KBM-7 (cell line): ENCODE measurements at places on chromosomes 7 and 10.

- no peak for DNase-seq
Observed at GRCh38 chr7:150945171-150945852, 32.8 kb downstream of the KCNH2 start.

- no peak for DNase-seq
Observed at GRCh38 chr7:36310897-36311296, 78.8 kb upstream of the ANLN start.

GRCh38 chr7:156956727-156957126, 7.2 kb downstream of the NOM1 start:
- DNase-seq: no peak

DNA sequence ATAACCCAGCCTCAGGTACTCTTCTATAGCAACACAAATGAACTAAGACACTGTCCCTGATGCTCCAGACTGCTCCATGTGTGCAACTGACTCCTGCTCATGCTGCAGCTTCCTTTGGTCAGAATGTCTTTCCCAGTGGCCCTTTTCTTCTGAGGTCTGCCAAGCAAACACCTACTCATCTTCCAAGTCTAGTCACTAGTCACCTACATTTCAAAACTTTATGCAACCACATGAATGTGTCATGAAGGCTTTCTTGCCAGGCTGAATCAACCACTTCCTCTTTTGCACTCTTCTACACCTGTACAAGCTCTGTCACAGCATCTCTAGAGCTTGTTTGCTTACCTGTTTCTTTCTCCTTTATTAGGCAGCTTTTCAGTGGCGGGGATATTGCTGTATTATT, 75.8 kb downstream of the LSMEM1 start:
- peak; percentile 41 for DNase-seq

GRCh38 chr7:139763330-139763729, 14.5 kb downstream of the HIPK2 start:
- no peak for DNase-seq

GRCh38 chr10:91287276-91287675, 66.8 kb downstream of the PCGF5 start:
- no peak for DNase-seq

GRCh38 chr10:82914655-82915136, 1039.7 kb downstream of the NRG3 start:
- DNase-seq: no peak

- no peak for DNase-seq
Observed at GRCh38 chr7:117827862-117828261, 45.4 kb downstream of the CTTNBP2 start.

DNA sequence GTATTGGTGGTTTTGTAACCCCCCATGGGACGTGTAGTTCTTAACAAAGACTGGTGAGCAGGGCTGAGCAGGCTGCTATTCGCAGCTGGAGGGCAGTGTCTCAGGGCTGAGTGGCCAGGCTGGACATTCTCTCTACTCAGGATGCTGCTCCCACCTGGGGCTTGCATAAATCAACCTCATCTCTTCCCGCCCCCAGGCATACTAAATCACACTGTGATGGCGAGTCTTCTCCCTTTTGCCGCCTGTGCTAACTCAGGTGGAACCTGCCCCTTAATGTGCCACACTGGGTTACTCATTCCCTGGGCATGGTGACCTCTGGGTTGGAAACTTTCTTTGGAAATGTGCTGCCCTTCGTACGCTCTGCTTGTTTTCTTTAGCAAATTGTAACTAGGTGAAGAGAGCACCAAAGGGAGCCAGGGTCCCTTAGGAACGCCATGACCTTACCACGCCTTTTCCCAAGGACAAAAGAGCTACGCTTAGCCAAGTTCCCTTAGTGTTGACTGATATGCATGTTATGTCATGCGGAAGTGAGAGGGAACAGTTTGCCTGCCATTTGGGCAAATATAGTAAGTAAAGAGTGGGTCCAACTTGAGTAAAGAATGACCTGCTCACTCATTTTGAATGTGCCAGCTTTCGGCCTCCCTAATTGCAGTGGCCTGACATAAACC, 40.4 kb upstream of the COBL start:
- no peak for DNase-seq

DNA sequence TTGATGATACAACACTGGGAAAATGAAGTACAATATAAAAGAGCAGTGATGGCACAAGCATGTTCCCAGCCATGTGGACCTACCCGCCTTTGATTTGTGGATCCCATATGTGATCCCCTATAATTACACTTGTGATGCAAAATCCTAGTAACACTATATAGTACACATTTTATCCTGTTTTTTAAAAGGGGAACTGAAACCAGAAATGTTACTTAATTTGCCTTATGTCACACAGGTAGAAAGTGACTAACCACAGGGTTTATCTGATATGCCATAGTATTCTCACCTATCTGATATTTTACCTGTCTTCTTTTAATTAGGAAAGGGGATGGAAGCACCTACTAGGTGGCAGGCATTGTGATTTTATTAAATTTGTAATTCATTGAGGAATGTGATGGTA, 35.0 kb downstream of the ARMC3 start:
- no peak for DNase-seq

- DNase-seq: no peak
Observed at GRCh38 chr10:119020627-119020946, 8.9 kb upstream of the NANOS1 start.

DNA sequence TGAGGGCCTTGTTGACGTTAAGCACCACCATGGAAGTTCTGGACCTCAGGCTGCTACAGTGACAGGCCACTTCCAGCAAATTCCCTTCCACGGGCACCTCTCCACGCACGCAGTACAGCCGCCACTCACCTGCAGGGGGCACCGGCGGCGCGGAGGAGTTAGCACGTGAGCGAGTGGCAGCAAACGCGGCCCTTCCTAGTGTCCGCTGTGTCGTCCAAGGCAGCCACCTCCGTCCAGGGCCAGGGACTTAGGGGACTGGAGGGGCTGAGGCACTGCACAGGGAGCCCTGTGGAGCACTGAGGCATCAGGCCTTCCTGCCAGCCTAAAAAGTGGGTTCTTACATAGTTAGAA, 164.4 kb downstream of the SVIL start:
- no peak for DNase-seq

DNA sequence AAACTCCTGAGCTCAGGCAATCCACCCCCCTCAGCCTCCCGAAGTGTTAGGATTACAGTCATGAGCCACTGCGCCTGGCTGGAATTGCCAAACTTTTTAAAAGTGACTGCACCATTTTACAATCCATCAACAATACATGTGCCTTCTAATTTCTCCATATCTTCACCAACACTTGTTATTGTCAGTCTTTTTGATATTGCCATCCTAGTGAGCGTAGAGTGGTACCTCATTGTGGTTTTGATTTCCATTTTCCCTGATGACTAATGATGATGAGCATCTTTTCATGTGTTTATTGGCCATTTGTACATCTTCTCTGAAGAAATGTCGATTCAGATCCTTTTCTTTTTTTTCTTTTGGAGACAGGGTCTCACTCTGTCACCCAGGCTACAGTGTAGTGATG, 21.7 kb upstream of the STRIP2 start:
- no peak for DNase-seq

DNA sequence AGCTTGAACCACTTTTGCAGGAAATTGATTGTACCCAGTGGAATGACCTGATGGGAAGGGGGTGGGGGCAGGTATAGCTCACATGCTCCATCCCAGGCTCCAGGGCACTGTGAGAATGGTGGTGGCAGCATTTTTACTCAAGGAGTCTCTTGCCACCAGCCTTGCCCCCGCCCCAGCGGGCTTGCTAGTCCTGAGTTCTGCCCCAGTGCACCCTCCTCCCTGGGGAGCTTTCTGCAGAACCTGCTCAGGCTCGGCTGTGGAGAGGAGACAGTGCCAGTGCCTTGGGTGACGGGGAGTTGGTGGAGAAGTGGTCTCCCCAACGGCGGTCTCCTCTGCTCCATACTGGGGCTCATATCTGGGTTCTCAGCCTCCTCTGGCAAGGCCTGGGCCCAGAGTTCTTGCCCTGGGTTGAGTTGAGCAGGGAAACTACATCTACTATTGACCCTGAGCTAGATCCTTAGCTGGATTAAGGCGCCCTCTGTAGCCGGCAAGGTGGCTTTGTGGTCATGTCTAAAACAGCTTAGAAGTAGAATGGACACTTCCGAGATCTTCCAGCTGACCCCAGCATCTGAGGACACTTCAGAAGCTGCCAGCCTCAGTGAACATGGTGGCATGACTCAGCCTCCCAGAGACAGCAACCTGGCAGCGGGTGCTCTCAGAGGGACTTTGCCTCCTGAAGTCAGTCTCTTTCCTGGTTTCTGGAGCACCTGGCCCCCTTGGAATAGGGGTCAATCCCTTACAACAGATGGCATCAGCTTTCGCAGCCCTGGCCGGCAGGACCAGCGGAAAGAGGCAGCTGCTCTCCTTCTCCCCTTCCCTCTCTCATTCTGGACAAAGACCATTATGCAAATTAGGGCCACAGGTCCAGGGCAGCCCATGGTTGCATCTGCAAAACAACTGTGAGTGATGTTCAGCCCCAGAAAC, 363.4 kb upstream of the MKI67 start:
- no peak for DNase-seq

DNA sequence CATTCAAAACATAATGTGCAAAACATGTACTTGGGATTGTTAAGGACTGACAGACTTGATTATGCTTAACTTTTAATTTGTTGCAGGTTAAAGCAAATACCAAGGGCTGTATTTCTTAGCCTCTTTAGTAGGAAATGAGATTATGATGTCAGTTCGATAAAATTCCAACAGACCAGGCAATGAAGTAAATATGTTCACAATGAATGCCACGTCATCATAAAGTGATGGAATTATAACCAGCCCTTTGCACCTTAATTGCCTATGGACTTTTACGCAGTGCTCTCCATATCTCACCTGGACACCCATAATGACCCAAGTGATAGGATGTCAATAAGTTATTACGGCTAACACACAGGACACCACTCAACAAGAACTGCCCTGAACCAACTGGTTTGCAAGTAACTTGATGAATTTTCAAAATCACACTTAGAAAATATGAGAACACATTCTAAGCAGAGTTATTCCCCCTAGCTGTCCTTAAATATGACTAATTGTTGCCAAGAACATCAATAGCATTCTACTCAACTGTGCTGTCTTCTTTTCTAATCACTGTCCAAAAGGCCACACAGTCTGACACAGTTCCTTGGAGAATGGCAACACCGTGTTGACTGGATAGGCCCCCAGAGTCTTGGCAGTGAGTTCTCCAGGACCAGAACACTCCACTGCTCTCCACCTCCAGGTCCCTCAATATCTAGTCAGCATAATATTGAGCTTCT, 115.0 kb downstream of the CHCHD3 start:
- DNase-seq: no peak

- DNase-seq: no peak
Observed at GRCh38 chr10:131198843-131199242, 112.7 kb downstream of the TCERG1L start.

DNA sequence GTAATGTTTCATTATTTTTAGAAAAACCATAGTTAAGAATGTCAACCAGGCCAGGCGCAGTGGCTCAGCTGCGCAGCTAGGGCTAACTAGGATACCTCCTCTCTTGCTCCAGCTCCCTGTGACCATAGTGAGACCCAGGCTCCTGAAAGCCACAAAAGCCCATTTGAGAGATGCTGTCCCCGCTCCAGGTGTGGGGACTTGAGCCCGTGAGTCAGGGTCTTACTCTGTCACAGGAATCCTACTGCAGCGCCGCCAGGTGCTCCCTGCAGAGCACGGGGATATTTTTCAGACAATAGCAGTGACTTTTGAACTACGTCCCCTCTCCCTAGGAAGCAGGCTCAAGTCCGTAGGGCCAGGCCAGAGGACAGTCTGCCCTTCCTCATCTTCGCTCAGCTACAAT, 75.6 kb upstream of the NRBF2 start:
- DNase-seq: no peak

- no peak for DNase-seq
Observed at GRCh38 chr7:133851411-133851810, 275.7 kb upstream of the LRGUK start.

GRCh38 chr7:122887198-122887597, 938 bp upstream of the CADPS2 start:
- no peak for DNase-seq

DNA sequence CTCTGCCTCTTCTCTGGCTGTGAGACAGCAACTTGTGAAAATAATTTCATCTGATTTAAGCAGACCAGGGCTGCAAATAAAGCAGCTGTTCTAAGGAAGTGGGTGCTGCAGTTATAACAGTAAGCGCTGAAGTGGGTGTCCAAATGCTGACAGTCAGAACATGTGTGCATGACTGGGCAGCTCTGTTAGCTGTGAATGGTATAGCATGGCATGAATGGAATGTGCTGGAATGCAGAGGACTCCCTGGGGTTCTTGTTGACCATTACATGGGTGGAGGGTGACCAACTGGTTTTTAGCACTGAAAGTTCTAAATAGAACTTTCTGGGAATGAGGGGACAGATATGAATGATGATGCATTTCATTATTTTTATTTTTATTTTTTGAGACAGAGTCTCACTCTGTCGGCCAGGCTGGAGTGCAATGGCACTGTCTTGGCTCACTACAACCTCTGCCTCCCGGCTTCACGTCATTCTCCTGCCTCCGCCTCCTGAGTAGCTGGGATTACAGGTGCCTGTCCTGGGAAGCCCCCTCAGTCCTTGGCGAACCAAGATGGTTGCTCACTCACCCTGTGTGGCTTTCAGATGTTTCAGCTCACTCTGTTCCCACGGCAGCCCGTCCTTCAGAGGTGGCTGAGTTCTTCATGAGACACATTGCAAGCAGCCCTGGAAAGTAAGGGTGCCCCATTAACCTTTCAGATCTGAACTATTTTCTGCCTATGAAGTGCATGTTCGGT, 319.8 kb upstream of the PHYHIPL start:
- DNase-seq: no peak

DNA sequence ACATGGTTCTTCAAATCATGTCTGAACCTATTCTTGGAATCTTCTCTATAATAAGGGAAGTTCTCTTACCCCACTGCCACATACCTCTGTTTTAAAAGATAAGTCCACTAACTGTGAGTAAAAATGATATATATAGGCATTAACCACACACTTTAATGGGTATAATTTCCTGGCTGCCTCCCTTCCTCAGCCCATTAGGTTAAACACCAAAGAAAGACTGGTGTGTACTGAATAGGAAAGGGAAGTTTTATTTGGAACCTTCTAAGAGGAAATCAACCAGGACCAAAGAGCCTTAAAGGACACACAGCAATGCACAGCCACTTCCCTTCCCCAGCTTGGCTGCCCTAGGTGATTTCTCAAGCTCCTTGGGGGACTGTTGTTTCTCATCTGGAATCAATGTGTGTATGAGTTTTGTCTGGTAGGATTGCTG, 5.0 kb upstream of the WBP1L start:
- DNase-seq: peak; percentile 98

GRCh38 chr7:143458681-143459080, 15.4 kb downstream of the TAS2R60 start:
- DNase-seq: no peak

DNA sequence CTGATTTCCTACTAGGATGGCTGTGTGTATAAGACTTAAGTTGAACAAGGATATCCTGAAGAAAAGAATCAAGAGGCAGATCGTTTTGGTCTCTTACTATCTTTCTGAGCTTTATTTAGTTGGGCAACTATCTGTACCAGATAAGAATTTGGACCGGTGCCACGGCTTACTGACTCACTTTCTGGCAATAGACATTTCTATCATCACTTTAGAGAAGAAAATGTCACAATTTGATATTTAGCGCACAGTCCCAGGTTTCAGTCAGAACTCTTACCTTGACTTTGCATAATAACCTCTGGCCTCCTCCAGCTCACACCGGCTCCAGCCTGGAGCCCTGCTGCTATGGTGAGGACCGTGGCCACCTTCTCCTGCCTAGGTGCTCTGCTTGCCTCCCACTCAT, 218.2 kb upstream of the MDFIC start:
- DNase-seq: no peak
